ENCODE measurements at places on chromosomes 5 and 9. TPM values are rescaled to one million over a fixed set of nuclear protein-coding genes. Genes with fewer than 3 reads are reported as not detected.
A peak's percentile ranks its signal among the peaks of the same experiment; 100 is the strongest.

GRCh38 chr9:130487500-130487899 is 42.7 kb downstream of the ASS1 start:
- DNase-seq = no peak

DNA sequence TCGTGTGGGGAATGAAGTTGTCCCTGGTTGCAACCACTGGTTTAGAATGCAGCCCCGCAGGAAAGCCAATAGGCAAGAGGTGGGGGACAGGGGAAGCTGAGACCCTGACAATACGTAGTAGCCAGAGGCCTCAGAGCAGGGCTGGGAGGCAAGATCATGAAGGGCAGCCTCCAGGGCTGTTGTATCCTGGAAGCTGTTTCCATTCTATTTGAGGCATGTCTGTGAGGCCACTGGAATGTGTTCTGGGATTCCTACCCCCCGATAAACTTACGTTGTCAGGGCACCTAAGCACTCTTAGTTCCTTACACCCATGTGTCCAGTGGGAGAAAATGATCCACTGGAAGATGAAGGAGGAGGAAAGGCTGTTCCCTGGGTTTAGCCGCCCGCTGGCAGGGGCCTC is 177.3 kb downstream of the CFAP90 start:
- DNase-seq = no peak

DNA sequence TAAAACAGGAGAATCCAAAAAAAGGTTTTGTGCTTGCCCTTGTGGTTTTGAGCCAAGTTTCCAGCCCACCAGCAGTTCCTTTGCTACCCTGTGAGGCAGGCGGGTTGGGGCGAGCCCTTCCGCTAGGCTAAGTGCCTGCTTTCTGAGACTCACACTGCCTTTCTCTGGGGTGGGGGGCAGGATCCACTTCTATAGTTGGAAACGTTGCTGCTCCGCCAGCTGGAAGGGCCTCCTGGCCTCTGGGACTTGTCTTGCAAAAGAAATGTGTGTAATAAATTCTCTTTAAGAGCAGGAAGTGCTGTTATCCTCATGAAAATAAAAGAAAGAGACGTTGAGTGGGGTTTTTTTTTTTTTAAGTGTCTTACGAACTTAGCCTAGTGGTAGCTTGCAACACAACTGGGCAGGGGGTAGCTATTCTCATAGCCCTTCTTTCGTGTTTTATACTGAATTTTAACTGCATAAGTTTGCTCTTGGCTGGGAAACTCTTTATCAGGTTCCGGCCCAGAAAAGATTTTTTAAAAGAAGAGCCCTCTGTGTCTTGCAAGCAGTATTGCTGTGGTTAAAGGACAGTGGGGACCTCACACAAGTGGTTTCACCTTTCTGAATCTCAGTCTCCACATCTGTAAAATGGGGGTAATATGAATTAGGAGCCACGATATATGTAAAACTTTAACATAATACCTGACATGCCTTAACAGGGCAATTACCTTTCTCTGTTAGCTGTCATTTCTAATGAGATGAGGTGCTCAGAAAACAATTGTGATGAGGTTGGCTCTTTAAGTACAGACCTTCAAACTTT is 19.8 kb downstream of the JADE2 start:
- peak; percentile 90 for DNase-seq

- DNase-seq = no peak
Measured at GRCh38 chr9:73152953-73153352, 1.3 kb downstream of the ANXA1 start.

GRCh38 chr5:76099756-76100155 is 16.6 kb downstream of the SV2C start:
- DNase-seq = no peak

GRCh38 chr9:135692410-135692809 is 6.9 kb downstream of the SOHLH1 start:
- DNase-seq = no peak

GRCh38 chr5:40405230-40405629 is 274.5 kb upstream of the PTGER4 start:
- no peak for DNase-seq

- DNase-seq = no peak
Measured at GRCh38 chr5:75435096-75435495, 76.3 kb downstream of the CERT1 start.

The NRARP gene
- total RNA-seq = 4.4 TPM

The MARCOL gene
- total RNA-seq = not detected

The SYK gene
- total RNA-seq = 6.5 TPM

The FAM221B gene
- total RNA-seq = not detected

The FOXD1 gene
- total RNA-seq = not detected

The TPPP gene
- 39.7 TPM for total RNA-seq

Data from Right ventricle myocardium superior (tissue), 1 donor.